Activated CD8-positive, alpha-beta memory T cell treated with anti-CD3 and anti-CD28 coated beads, Interleukin-2, amount 10 ng/mL, durations not matched to agents 7 days and 5 days (primary cell): ENCODE measurements at places on chromosomes 3 and 15. TPM values are rescaled to one million over a fixed set of nuclear protein-coding genes. Genes with fewer than 3 reads are reported as not detected.

DNA sequence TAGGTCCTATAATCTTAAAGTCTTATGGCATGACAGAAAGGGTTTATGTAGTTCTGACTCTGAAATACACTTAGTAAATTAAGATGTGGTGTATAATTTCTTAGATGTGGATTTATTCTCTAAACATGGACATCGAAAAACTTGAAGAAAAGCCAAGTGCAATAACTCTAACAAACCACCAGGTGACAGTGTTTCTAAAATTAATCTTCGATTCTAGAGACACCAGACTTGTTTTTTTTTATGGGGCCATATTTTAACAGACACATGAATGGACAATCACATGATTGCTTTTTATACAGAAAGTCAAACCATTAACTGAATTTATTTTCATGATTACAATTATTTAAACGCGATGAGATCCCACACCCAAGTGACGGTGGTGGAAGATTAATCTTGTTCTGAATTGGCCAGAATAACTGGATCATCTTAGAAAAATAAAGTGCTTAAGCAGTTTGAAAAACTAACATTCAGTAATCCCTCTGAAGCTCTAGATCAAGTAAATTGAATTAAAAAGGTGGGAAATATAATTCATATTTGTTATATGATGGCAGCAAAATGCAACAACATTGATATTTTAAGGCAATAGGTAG, 305.1 kb downstream of the LSAMP start:
- no peak overlapping the region for H3K27ac ChIP-seq
- H3K4me1 ChIP-seq, result no peaks in the 10 kb centered on the region
- no peaks in the 10 kb centered on the region for H3K27me3 ChIP-seq
- no peak overlapping the region for H3K4me3 ChIP-seq

IMPG2 gene
- 0.29 TPM for total RNA-seq

PRR20G gene
- not detected for total RNA-seq

SYNM gene
- 1.5 TPM for total RNA-seq

CHRM5 gene
- total RNA-seq, result not detected
